ENCODE measurements at places on chromosomes 3 and 15. TPM values are rescaled to one million over a fixed set of nuclear protein-coding genes. Genes with fewer than 3 reads are reported as not detected.

SEMA4B gene
- 6.3 TPM for total RNA-seq

FAM174B gene
- total RNA-seq = 14.8 TPM

EXD1 gene
- not detected for total RNA-seq

SLC41A3 gene
- total RNA-seq = 45.6 TPM

VWA5B2 gene
- not detected for total RNA-seq

THAP10 gene
- 8.9 TPM for total RNA-seq

TUSC7 gene
- total RNA-seq = not detected

C3orf62 gene
- 1.3 TPM for total RNA-seq

GPR171 gene
- total RNA-seq = not detected
